Skeletal muscle cell (primary cell): ENCODE measurements at places on chromosomes 1 and 21.
A peak's percentile ranks its signal among the peaks of the same experiment; 100 is the strongest.

GRCh38 chr1:169260478-169261151 is 107.0 kb downstream of the NME7 start:
- no peak for DNase-seq

- no peak for DNase-seq
Measured at GRCh38 chr1:5901841-5902240, 90.4 kb downstream of the NPHP4 start.

- no peak for DNase-seq
Measured at GRCh38 chr1:203306965-203307541, 1.7 kb downstream of the BTG2 start.

DNA sequence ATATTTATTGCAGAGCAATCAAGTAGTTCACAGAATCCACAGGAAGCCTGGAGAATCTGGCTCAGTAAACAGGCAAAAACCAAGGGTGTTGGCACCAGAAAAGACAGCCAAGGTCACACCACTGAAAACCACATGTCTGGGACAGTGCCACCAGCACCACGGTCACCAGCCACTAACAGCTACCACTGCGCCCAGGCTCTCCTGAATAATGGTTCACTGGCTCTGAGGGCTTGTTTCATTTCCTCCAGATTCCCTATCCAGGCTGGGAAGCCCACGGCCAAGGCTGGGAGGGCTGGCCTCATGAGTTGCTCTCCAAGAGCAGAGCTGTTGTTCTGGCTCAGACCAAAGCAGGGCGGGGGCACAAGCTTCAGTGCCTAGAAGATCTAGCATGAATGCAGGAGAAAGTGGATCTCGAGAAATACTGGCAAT is 54.5 kb upstream of the PTGFRN start:
- no peak for DNase-seq

DNA sequence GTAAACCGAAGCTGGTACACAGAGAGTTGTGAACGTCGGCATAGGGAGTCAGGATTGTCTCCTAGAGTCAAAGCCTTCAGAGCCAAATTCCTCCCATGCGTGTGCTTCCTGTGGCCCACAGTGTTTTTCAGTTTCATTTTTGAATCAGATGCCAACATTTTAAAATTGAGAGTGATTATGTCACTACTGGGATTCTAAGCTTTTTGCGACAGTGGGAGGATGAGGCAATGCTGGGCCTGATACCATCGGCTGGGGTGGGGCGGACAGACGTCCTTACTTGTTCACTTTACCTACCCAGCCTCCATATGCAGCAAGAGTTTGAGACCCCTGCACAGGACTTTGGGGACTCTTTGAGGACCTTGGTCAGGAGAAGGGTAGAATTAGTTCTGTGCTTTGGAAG is 1.3 kb upstream of the KLHDC7A start:
- no peak for DNase-seq

DNA sequence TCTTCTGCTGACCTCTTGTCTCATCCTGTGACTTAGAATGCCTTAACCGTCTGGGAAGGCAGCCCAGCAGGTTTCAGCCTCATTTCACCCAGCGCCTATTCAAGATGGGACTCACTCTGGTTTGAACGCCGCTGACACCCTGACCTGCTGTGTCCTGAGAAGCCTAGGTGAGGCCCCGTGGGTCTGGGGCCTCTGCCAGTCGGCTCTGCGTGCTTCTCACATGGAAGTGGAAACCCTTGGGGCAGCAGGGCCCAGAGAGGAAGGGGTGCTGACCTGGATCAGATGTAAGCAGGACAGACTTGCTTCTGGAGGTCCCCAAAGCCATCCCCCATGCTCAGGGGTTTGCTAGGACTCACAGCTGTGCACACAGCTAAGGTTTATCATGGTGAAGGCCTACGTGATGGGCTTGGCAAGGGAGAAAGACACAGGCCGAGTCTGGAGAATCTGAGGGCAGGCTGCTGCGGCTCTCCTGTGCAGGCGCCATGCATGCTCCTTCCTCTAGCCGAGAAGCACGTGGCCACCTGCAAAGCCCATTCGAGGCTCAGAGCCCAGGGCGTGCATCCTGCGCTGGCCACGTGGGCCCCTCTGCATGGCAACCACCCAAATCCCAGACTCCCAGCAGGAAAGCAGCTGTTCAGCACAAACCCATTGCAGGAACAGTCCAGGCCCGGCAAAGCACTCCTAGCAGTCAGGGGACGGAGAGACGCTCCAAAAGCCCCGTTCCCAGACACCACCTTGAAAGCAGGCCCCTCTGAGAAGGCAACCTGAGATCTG is 3.8 kb downstream of the TRPM2 start:
- no peak for DNase-seq

GRCh38 chr1:73674945-73675561 is 522.9 kb downstream of the LRRIQ3 start:
- DNase-seq: no peak

DNA sequence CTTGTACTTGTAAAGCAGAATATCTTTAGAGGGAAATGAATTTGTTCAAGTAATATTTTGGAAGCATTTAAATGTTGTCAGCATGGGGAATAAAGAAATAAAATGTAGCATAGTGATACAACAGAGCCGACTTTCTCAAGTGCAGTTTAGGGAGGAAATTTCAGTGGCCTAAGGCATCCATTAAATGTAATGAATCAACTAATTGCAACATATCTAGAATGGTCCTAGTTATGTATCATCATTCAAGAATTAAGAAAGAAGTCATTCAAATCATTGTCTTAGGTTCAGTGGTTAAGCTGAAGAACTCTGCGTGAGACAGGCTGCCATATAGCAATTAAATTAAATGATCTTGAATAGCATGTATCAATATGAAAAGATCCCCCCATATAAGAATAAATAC is 360.7 kb downstream of the TBX15 start:
- no peak for DNase-seq

GRCh38 chr1:27789540-27790041 is 16.6 kb downstream of the STX12 start:
- DNase-seq: peak; percentile 12

DNA sequence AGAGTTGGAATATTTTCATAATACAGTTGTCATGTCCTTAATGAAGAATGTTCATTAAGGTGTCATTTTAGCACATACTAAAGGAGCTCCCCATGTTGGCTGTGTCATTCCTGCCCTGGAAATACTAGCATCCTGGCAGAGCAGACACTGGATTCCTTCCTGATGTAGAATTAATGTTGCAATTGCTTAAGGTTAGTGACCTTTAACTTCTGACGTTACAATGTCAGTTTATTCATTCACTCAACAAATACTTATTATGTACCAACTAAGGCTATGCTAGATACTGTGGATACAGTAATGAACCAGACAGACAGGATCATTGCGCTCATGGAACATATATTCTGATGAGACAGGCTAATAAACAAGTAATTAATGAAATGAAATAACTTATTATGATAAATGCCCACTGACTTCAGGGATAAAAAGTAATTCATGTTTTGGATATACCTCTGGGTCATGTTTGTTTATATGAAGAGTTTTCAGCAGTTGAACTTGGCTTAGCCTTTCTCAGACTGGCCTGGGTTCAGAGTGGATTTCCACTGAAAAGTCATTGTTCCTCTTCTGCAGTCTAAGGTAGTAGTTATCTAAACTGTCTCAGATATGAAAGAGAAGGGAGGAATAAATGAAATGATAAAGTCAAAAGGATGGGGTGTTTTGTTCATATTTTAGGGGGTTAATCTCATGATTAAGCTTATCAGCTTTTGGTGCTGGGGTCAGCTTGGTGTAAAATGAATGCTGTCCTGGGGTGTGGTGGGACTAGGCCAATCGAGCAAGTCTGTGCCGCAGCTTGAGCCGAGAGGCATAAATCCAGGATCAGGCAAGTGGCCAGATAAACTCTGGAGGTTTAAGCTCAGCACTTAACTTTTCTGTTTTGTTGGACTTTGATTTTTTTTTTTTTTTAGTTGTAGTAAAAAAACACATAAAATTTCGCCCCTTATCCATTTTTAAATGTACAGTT is 43.3 kb upstream of the KCNQ4 start:
- DNase-seq: no peak

- no peak for DNase-seq
Measured at GRCh38 chr1:66374148-66374547, 159.8 kb upstream of the SGIP1 start.

DNA sequence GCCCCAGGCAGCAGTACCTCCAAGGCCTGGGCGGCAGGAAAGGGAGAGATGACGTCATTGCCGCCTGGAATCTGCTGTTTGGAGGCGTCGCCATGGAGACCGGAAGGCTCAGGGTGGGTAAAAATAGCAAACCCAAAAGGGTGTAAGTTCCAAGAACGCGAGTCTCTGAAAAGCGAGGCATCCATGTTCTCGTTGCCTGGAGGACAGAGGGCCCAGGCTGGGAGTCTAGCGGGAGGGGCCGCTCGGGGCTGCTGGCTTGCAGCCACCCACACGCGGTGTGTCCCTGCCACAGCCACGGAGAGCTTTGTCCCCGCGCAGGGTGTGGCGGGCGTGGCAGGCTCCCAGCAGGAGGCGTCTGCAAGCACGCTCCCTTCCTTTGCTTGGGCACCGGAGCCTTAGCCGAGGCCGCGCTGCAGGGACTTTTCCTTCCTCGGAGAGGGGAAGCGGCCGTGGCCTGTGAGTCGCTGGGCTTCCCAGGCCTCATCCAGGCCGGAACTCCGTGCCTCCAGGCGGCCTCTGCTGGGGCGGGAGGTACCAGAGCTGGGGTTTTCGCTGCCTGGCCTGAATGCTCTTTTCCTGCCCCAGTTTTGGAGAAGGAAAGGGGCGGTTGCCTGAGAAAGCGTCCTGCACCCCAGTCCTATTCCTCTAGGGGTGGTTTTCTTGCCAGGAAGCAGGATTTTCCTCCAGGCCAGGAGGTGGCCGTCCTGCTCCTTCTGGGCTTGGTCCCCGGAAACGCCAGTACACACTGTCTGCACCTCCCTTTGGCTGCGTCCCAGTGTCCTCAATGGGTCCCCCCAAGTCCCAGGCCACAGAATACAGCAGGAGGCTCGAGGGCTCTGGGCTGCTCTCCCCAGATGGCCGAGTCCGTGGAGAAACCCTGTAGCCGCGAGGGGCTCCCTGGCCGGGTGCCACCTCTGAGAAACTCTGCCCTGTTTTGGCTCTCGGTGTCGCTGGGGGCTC is 15.3 kb upstream of the SKI start:
- peak; percentile 84 for DNase-seq

- no peak for DNase-seq
Measured at GRCh38 chr1:115136706-115137105, 47.4 kb upstream of the TSPAN2 start.

DNA sequence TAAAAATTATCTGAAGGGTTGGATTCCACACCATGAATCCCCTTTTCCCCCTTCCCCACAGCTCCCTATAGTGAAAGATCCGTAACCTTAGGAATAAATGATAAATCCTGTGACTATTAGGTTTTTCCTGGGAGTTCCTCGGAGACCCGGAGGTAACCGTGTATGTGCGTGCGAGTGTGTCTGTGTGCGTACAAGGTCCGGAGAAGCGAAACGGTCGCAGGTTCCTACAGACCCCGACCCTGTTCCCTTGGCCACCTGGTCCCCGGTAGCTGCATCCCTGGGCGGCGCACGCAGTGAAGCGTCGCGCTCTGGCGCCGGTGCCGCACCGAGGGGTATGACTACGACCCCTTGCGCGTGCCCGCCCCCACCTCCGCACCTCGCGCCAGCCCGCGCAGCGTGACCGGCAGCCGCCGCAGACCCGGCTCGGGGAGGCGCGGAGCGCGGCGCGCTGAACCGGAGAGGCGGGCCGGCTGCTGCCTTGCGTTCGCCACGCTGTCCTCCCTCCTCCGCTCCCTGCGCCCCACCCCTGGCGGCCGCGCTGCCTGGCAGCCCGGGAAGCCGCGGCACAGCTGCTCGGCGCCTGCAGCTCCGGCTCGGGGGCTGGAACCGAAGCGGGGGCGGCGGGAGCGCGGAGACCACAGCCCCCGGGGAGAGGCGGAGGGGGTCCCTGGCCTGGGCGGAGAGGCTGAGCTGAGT is at the start of gene AK5:
Gene AK5, plus strand, starts transcription at position 529 of the 696 bp plus-strand sequence. CDS start 295 bp downstream, outside the sequence.
- DNase-seq: no peak

- DNase-seq: no peak
Measured at GRCh38 chr1:160623227-160623633, 23.6 kb downstream of the SLAMF1 start.

DNA sequence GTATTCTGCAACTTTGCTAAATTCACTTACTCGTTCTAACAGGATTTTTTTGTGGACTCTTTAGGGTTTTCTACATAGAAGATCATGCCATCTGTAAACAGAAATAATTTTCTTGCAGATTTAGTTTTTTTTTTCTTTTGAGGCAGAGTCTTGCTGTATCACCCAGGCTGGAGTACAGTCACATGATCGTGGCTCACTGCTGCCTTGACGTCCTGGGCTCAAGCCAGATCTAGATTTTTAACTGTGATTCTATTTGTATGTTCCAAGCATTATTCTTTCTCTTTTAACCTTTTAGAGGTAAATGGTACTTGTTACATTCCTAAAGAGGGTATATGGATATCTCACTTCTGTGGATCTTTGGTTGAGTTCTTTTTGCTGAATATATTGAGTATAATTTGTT is 18.6 kb downstream of the FABP3 start:
- no peak for DNase-seq

- DNase-seq: no peak
Measured at GRCh38 chr1:228555074-228555994, 68.2 kb downstream of the RNF187 start.

DNA sequence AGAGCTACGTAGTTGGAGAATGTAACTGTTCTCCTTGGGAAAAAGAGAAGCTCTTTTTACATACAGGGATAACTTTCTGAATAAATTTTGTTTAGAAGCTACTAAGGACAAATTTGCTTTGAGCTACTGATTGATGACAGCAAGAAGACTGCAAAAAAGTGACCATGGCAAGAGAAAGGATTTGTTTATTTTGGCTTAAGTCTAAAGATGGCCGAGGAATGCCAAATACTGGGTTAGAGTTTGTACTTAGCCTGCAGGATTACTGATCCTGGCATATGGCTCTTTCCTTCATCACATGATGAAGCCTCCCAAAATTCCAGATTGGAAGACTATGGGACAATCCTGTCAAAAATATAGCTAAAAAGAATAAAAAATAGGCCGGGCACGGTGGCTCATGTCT is 28.7 kb downstream of the RPS27 start:
- DNase-seq: no peak
